ENCODE measurements at places on chromosomes 1 and 21. TPM values are rescaled to one million over a fixed set of nuclear protein-coding genes. Genes with fewer than 3 reads are reported as not detected.

The SPRR2D gene
- total RNA-seq: not detected

The PADI2 gene
- total RNA-seq: not detected

The FCRL5 gene
- not detected for total RNA-seq

The NTRK1 gene
- total RNA-seq: not detected

The DYNLT4 gene
- not detected for total RNA-seq

The RAVER2 gene
- 4.6 TPM for total RNA-seq

Measured in uterine smooth muscle cell (primary cell).